Breast epithelium (tissue), 4 donors: ENCODE measurements at places on chromosomes 7 and 10.

GRCh38 chr7:84591897-84592296 is 397.3 kb upstream of the SEMA3A start:
- DNase-seq, result no peak

GRCh38 chr10:114498413-114499111 is 94.3 kb upstream of the AFAP1L2 start:
- DNase-seq, result no peak

- no peak for DNase-seq
Observed at GRCh38 chr10:90125456-90126255, 424.3 kb downstream of the KIF20B start.

DNA sequence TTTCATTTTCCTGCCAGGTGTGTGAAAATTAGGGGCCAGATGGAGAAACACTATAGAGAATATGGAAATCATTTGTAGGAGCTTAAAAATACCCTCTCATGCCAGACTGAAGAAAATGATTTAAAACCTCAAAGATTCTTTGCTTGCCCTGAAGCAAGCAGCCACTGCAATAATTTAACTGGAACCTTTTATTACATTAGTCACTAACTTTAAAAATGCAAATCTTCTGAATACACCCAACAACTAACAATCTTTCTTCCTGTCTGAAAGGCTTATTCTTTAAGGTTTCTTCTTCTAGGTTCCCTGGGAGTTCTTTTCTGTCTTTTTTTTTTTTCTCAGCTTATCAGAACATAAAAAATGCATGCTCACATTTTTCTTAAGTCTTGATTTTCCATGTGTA is 238.5 kb upstream of the KMT2E start:
- no peak for DNase-seq

DNA sequence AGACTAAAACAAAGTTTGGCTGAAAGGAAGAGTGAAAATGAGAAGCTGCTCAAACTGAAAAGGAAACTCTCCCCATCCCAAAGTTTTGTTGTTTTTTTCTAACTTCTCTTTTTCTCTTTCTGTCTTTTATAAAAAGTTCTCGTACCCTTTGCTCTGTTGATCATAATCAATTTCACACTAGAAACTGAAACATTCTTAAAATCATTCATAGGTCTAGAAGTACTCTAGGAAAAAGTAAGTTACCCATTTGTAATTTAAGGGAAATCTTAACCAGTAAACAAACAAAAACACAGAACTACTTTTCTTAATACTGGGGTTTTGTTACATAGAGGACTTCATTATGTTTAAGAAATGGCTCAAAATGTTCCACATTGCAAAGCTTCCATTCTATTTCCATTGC is 339.8 kb downstream of the SEMA3D start:
- DNase-seq, result no peak

DNA sequence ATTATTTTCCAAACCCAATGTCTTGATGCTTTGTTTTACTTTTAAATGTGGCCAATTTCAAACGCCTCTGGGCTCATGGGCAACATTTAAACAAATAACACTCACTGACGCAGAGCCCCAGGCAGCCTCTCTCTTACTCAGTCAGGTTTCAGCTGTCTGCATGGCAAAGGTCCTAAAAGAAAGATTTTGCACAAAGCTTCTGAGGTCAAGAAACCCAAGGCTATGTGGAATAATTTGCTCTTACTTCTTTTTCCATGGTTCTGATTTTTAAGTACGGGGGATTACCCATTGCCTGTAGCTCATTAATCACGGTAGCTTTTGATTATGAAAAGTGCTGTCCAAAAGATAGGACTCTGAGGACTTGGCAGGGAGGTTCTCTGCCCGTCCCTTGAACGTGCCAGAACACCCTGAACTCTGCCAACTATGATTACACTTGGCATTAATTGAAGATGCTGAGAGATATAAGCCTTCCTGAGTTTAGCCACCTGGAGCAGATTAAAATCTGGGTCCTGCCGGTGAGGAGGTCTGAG is 14.1 kb upstream of the MSRB2 start:
- DNase-seq, result no peak

- no peak for DNase-seq
Observed at GRCh38 chr7:80187279-80187678, 52.6 kb downstream of the GNAI1 start.

DNA sequence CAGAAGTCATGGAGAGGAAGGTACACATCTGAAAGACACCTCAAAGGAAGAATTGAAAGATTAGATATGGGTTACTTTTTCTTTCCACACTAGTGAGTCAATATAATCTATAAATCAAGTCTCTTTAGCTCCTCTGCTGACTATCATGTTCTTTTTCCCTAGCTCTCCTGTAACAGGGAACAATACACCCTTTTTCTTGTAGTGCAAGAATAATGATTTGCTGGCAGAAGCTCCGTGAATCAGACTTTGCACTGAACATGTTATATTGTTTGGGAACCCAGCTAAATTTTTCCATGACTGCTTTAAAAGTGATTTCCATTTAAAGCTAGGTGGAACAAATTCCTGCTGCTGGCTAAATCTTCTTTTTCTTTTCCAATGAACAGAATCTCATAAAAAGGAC is 756.6 kb upstream of the C7orf33 start:
- no peak for DNase-seq

GRCh38 chr10:86967481-86967941 is 771 bp upstream of the ADIRF start:
- no peak for DNase-seq

GRCh38 chr10:128776673-128777252 is 650.5 kb upstream of the MKI67 start:
- no peak for DNase-seq

GRCh38 chr10:101859530-101859929 is 15.9 kb upstream of the KCNIP2 start:
- DNase-seq, result no peak
